ENCODE measurements at places on chromosomes 11 and 22.

DNA sequence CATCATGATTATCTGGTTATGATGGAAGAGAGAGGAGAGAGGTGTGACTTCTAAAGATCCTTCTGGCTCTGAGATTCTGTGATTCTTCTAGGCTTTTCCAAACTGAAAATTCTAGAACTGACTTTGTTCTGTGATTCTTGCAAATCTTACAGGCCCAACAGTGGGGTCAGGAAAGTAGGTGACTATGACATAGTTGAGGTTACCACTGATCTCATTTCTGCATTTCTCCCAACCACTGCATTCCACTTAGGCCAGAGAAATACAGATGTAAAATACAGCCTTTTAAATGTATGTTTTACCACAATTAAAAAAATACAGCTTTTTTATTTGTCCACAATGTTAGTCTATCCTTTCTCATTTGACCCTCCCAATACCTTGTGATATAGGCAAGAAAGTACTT, 83.7 kb downstream of the STIM1 start:
- no peak for DNase-seq

- no peak for DNase-seq
These were observed 63.7 kb downstream of the SGSM3 start for GRCh38 chr22:40434106-40434505.

- DNase-seq: no peak
These were observed 10.4 kb downstream of the OR52E6 start for GRCh38 chr11:5831196-5831829.

DNA sequence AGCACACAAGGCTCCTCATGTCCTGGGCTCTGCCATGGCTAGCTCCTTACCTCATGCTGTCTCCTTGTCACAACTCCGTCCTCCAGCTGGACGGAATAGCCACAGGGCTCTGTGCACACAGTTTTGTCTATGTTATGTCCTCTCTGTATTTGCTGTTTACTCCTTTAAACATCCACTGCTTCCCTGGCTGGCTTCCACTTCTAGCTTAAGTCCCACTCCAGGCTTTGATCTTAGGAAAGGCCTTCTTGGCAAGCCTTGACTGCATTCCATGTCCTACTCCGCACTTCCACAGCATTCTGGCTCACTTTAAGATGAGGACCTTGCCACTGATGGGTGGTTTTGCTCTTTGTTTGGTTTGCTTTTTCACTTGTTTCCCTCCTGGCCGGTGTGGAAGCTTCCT, 22.9 kb upstream of the ROBO3 start:
- no peak for DNase-seq

DNA sequence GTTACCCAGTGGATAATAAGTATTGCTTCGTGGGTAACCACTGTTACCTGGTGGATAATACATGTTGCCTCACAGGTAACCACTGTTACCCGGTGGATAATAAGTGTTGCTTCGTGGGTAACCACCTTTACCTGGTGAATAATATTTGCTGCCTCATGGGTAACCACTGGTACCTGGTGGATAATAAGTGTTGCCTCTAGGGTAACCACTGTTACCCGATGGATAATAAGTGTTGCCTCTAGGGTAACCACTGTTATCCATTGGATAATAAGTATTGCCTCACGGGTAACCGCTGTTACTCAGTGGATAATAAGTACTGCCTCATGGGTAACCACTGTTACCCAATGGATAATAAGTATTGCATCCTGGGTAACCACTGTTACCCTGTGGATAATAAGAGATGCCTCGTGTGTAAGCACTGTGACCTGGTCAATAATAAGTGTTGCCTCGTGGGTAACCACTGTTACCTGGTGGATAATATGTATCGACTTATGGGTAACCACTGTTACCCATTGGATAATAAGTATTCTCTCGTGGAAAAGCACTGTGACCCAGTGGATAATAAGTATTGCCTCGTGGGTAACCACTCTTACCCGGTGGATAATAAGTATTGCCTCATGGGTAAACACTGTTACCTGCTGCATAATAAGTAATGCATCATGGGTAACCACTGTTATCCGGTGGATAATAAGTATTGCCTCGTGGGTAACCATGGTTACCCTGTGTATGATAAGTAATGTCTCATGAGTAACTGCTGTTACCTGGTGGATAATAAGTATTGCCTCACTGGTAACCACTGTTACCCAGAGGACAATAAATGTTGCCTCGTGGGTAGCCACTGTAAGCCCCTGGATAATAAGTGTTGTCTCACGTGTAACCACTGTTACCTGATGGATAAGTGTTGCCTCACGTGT, 20.1 kb upstream of the NXPE4 start:
- DNase-seq: no peak

DNA sequence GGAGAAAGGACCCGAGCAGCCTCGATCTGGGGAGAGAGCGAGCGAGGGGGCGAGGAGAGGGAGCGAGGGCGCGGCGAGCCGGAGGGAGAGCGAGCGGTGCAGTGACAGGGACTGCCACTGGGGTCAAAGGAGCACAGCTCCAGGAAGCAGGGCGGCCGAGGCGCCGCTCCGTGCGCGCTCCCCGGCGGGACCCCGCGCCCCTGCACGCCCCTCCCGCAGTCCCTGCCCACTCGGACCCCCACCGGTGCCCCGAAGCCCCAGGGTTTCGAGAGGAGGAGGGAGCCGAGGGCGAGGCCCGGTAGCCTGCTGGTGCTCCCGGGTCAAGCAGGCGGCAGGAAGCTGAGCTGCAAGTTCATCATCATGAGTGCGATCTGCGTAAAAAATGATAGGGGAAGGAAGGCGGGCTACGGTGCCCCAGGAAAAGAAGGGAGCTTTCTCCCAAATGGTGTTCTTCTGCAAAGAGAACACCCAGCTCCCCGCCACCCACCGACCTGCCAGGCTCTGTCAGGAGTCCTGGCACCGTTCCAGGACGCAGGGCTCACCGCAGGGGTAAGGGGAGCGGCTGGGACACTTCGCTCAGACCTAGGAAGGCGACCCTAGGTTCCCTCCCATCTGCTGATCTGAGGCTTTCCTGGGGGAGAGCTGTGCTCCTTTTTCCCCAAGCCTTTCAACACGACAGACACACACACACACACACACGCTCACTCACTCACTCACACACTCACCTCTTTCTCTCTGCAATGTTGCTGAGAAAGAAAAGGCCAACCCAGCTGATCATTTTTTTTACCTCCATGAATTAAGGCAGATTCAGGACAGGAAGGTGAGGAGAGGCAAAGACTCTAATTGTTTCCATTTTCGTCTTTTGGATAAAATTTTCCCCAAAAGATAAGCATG, at the start of gene MPPED2:
TSS of gene MPPED2 (minus strand) at position 103 of the 894 bp plus-strand sequence. CDS start 5,980 bp downstream, outside the sequence.
- DNase-seq: no peak

GRCh38 chr22:27317096-27317495, 484.5 kb downstream of the MN1 start:
- DNase-seq: no peak

DNA sequence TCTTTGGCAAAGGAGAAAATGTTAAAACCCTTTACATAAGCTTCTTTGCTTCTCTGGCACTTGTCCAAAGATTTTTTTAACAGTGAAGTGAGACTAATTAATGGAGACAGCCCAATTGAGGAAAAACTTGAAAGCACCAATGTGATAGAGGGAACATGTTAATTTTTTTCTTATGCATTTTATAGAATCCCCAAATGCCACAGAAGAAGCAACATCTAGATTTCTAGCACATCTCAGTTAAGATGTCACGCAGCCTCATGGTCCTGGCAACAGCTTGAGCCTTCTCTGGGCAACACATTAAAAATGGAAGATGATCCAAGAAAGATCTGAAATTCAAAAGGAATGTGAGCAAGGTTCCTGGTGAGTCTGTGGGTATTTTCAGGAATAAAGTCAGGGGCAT, 48.5 kb downstream of the PACSIN2 start:
- no peak for DNase-seq

- no peak for DNase-seq
These were observed 590.0 kb downstream of the METTL15 start for GRCh38 chr11:28697920-28698827.

DNA sequence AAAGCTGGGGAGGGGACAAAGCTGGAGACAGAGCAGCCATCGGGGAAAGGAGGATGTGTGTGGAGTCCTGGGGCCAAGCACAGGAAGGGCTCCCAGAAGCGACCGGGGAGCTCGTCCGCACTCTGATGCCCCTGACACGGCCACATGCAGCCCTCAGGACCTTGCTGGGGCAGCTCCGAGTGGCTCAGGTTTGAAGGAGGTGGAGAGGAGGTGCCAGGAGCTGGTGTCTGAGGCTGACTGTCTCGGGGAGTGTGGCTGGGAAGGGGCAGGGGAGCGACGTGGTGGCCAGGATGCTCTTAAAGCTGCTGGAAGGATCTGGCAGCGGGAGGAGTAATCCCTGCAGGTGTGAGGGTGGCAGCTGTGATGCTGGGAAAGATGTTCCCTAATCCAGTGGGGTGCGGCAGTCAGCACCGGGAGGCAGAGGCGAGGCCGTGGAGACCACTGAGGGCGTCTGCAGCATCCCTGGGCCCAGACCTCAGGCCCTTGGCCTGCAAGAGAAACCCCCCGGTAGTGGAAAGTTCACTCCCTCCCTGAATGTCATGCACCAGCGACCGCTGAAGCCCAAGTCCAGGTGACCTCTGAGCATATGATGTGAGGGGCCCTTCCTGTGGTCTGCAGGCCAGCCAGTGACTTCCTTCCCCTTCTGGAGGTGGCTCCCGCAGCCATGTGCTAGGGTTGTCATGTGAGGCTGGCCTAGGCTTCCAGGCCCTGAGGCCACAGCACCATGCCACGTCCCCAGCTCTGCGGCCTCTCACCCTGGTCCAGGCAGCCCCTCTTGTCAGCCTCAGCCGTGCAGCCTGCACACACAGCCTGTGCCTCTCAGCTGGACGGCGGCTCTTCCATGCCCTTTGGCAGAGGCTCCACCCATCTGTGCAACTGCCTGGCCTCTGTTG, 17.2 kb upstream of the CTSD start:
- no peak for DNase-seq

DNA sequence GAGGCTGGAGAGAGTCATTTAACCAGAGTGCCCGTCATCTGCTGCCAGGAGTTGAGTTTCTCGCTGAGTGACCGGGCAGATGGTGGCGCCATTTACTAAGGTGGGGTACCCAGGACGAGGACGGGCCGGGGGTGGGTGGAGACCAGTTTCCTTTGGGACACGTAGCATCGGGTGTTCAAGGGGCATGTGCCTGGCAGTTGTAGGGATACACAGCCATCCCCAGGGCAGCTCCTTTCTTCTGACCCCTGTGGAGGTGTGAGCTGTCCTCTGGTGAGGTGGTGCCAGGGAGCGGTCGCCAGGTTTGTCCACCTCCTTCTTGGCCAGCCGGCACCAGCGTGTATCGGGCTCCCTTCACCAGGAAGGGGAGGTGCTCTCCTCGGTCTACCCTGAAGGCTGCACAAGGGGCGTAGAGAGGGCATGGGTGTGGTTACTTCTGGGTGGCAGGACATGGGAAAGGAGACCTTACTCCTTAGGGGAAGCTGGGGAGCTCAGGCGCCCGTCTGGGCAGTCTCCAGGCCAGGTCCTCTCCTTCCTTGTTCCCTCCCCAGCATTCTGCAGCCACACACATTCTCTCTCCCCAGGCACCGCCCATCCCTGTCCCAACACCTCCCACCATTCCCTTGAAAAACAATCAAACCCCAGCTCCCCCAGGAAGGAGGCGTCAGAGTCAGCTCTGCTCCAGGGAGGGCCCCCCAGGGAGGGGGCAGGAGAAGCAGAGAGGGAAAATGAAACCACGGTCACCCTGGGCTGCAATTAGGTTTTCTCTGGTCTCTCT, 10.3 kb upstream of the MB start:
- DNase-seq: peak; percentile 45

GRCh38 chr11:57742087-57742452, 779 bp downstream of the SELENOH start:
- peak; percentile 26 for DNase-seq

DNA sequence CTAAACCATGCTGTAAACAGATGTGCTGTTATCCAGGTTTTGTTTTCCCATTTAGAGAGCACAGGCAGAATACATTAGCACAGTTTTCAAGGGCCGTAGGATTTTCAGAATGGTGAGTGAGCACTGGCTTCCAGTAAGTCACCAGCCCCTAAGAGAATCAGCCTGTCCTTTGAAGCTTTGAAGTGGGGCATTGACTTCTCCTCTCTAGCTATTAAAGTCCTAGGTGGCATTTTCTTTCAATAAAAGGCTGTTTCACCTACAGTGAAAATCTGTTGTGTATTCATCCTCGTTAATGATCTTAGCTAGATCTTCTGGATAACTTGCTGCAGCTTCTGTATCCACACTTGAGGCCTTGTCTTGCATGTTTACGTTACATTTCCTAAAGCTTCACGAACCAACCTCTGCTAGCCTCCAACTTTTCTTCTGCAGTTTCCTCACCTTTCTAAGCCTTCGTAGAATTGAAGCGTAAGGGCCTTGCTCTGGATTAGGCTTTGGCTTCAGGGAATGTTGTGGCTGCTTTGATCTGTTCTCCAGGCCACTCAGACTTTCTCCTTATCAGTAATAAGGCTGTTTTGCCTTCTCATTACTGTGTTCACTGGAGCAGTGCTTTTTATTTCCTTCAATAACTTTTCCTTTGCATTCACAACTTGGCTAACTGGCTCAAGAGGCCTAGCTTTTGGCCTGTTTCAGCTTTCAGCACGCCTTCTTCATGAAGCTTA, 15.5 kb downstream of the CECR2 start:
- no peak for DNase-seq

DNA sequence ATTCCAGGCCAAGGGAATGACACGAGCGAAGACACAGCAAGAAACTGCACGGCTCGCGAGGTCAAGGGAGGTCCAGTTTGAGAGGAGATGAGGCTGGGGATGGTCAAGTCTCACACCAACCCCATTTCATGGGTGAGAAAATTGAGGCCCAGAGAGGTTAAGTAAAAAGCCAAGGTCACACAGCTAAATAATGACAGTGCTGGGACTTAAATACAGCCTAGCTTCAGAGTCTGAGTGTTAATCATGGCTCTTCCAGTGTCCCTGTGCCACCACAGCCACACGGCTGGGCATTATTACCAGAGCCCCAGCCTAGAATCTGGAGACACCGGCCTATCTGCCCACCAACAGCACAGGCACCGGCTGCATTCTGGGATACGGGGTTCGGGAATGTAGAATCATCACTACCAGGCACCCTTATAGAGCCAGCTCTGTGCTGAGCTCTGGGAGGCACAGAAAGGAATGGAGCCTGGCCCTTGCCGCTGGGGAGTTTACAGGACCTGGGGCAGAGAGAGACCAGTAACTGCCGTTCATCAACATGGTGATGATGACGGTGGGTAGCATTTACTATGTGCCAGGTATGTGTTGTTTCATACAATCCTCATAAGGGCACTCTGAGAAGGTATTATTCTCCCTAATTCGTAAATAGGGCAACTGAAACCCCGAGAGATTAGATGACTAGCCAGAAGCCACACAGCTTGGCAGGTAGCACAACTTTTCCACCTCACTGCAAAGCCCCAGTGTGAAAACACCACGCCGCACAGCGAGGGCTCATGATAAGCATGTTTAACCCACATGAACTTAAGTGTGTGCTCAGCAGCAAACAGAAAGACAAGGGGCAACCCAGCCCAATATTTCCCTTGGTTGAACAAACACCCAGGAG, 51.8 kb downstream of the CD6 start:
- peak; percentile 62 for DNase-seq

- DNase-seq: no peak
These were observed 93.2 kb downstream of the TBC1D22A start for GRCh38 chr22:46855681-46856080.

DNA sequence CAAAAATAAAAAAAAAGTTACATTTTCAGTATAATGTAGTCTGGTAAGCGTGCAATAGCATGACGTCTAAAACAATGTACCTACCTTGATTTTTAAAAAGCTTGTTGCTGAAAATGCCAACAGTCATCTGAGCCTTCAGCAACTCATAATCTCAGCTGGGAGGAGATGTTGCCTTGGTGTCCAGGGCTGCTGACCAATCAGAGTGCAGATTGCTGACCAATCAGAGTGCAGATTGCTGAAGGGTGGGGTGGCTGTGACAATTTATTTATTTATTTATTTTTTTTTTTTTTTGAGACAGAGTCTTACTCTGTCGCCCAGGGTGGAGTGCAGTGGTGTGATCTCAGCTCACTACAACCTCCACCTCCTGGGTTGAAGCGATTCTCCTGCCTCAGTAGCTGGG, 17.8 kb downstream of the ZBED4 start:
- DNase-seq: no peak

Data from stimulated activated CD4-positive, alpha-beta T cell treated with anti-CD3 and anti-CD28 coated beads, Interleukin-1b, Interleukin-23, amount 100 ng/mL, for 4 hours (primary cell).